ENCODE measurements at places on chromosomes 6 and 20.

- DNase-seq = no peak
Observed at GRCh38 chr6:44008821-44009370, 118.4 kb downstream of the MRPL14 start.

DNA sequence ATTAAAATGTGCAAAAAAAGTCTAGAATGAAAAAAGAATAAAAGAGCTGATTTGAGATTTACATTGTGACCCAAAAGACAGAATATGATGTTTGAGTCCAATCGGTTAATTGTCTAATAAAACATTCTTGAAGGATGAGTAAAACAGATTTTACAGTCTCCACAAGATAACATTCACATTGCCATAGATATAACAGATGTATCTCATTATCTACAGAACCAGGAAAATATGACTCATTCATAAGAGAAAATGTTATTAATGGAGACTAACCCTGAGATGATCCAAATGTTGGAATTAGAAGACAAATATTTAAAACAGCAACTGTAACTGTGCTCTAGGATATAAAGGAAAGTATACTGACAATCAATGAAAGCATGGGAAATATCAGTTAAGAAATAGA, 141.7 kb downstream of the RFX6 start:
- no peak for DNase-seq

GRCh38 chr6:52227495-52227894, 16.8 kb downstream of the IL17F start:
- no peak for DNase-seq

GRCh38 chr6:170296746-170297575, 6.1 kb upstream of the DLL1 start:
- no peak for DNase-seq

DNA sequence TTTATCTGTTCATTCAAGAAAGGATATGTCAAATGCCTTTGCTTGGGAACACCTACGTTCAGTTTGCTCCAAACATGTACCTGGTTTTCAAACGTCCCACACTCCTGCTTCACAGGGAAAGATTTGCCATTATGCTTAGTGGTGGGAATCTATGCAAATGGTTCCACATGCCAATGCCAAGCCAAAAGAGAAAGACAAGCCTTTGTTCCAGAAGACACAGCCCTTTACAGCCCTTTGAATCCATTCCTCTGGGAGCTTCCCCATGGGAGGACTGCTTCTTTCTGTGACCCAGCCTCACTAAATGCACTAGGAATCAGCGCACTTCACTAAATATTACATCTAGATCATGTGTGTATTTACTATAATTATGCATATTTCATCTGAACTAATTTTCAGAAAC, 619.5 kb downstream of the PRKN start:
- DNase-seq = no peak

- peak; percentile 53 for DNase-seq
Observed at GRCh38 chr6:111478064-111478476, 4.9 kb downstream of the REV3L start.

DNA sequence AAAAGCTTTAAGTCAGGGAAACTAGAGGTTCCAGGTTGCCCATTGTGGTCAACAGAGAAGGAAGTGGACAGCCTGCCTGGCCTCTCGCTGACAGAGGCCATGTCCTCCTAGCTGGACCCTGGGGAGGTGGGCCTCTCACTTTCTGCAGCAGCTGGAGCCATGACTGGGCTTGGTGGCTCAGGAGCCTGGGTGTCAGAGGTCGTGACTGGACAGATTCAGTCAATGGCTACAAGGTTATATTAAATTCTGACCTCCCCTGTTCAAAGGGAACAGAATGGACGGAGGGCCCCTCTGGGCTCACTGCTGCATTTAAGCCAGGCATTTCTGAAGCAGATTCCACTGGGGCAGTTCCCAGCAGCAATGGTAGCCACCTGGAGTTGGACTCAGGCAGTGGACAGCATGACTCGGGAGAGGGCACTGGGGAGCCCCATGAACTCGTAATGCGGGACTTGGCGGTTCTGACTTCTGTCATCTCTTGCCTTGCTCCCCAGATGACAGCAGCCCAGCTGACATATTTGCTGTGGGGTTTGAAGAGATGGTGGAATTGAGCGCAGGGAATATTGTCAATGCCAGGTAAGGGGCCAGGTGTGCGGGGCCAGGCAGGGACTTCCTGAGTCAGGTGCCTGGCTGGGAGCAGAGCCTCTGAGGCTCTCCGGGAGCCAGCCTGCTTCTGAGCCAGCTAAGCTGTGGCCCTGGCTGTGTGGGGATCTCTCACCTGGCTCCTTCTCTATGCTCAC, 86.7 kb downstream of the SYNJ2 start:
- no peak for DNase-seq

DNA sequence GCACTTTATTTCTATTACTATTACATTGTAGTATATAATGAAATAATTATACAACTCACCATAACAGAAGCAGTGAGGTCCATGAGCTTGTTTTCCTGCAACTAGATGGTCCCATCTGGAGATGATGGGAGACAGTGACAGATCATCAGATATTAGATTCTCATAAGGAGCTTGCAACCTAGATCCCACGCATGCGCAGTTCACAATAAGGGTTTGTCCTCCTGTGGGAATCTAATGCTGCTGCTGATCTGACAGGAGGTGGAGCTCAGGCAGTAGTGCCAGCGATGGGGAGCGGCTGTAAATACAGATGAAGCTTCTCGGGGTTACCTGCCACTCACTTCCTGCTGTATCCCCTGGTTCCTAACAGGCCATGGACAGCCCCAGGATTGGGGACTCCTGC, 139.5 kb upstream of the TCF21 start:
- DNase-seq = no peak

Measured in mesenchymal stem cell (in vitro differentiated cells and primary cell).